Hematopoietic multipotent progenitor cell (in vitro differentiated cells): ENCODE measurements at places on chromosomes 6 and 20.

- DNase-seq = no peak
Measured at GRCh38 chr6:116511424-116512110, at the start of gene CALHM5. Gene CALHM5, plus strand, starts transcription at chr6:116511639. Its CDS starts 58 bp downstream, at chr6:116511697.

- DNase-seq = no peak
Measured at GRCh38 chr6:2863901-2864300, 22.2 kb upstream of the SERPINB1 start.

DNA sequence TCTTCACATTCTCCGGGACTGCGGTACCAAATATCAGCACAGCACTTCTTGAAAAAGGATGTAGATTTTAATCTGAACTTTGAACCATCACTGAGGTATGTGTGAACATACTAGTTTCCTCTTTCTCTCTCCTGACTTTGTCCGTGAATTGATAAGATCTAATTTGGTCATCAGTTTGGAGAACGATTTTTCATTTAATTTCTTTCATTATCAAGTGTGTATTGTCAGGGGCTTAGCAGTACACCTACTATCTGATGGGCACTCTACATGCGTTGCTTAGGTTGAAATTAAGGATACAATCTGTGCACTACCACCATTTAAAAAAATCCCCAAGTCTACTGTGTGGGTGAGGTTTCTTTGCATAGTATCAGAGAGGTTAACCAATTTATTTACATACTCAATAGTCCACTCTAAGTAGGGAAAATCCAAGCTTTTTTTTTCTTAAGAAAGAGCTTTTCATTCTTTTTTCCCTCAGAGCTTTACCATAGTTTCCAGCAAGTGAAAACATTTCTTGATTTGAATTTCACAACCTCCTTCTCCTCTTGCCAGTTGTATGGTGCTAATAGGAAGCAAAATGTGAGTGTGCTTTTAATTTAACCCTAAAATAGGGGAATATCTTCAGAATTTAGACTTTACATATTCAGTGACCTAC is 105.4 kb upstream of the ESR1 start:
- no peak for DNase-seq

- DNase-seq = no peak
Measured at GRCh38 chr20:38063911-38064530, 30.5 kb downstream of the RPRD1B start.

- no peak for DNase-seq
Measured at GRCh38 chr6:24255676-24256075, 102.2 kb downstream of the DCDC2 start.

DNA sequence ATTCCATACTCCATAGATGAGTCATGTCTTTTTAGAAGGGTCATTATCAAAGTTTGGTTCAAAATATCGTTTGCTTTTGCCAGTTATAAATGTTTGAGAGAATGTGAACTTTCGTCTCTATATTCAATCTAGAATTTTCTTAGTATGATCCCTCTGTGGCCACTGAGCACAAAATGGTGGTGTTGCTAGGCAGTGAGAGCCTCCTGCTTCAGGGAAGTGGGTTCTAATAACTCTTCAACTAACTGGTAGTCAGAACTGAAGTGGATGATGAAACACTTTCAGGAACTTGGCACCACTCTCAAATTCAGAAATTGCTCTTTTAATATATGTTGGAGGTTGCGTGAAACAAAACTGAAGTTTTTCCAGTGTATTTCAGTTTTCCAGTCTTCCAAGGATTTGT is 125.0 kb upstream of the DOK5 start:
- DNase-seq = no peak

DNA sequence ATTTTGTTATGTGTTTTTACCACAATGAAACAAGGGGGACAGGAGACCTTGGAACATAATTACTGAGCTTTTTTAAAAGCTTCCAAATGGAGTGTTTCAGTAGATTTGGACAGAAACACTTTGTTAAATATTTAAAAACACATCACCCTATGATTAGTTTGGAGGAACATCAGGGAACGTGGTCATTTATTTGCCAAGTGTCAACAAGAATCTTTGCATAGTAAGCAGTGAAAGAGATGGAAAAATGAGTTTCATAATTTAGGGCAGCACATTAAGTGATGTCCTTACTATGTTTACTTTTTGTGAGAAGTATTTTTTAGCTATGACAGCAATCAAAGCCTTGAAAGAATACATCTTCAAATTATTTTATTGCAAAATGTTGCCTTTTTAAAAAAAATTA is 82.6 kb downstream of the PROKR2 start:
- DNase-seq = no peak

DNA sequence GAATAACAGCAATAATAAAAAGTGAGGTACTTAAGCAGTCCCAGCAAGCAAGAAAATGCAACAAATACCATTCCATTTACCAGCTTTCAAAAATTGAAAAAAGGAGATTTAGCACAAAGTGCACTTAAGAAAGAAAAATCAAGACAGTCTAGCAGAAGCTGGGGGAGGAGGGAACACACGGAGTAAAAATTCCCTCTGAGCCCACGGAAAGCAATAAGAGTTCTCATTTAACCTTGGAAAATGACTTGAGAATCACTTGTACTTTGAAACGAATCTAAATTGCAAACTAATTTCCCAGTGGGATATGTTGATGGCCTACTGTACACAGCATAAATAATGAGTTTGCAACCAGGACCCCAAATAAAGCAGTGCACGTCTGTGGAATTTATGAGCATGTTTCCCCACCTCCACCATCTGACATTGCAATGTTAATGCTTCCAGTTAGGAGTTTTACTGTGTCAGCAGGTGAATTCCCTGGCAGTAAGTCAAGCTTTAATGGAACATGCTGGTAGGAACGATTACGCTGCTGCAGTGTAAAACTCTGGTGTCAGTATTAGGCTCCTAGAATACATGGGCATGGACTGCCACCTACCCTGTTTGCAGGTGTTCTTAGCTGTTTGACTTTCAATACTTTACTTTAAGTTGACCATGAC is 386.8 kb downstream of the HDGFL1 start:
- no peak for DNase-seq

DNA sequence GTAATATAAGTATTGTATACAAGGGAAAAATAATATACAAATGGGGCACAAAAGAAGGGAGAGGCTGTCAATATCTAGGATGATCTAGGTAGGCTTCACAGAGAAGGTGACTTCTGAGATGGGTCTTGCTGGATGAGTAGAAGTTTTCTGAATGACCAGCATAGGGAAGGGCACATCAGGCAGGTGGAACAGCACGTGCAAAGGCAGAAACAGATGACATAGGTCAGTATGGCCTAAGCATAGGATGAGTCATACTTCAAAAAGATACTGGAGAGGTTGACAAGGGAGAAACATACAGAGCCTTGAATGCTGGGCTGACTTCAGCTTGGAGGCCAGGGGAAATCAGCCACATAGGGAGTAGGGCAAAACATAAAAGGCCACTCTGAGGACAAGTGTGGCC is 31.9 kb upstream of the SIRPA start:
- no peak for DNase-seq

GRCh38 chr6:3715285-3715684 is 36.2 kb downstream of the PXDC1 start:
- no peak for DNase-seq

GRCh38 chr20:33445881-33446625 is 2.5 kb upstream of the SNTA1 start:
- no peak for DNase-seq

GRCh38 chr20:43975096-43975768 is 60.6 kb downstream of the TOX2 start:
- DNase-seq = no peak

DNA sequence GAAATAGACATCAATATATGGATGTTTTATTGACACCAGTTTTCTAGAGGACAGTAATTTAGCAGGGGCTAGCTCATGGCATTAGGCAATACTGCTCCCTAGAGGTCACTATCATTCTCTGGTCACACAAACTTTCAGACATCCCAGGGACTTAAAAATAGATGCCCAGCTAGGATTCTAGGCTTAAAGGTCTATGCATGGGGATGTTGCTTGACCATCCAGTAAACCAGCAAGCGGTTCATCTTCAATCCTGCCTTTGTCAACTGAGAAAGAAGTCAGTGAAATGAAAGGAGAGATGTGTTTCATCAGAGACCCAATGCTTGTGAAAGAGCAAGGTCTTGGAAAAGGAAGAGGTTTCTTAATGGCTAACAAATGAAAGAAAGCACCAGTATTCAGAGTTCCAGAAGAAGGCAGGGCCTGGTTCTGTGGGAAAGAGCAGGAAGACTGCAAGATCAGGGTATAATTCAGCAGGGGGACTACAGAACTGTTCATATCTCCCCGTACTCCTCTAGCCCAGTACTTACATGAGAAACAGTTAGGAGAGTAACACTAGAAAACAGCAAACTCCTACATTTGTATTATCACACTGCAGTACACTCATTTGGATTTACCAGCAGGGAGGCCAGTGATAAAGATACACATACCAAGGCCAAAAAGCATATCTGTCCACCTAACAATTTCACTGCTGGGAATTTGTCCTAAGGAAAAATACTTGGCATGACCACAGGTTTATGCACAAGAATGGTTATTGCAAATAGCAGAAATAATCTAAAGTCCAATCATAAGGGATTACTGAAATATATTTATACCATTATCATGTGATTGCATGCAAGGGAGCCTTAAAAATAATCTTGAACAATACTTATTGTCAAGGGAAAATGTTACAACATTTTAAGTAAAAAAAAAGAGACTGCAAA is 151.4 kb upstream of the LAMA2 start:
- DNase-seq = no peak

DNA sequence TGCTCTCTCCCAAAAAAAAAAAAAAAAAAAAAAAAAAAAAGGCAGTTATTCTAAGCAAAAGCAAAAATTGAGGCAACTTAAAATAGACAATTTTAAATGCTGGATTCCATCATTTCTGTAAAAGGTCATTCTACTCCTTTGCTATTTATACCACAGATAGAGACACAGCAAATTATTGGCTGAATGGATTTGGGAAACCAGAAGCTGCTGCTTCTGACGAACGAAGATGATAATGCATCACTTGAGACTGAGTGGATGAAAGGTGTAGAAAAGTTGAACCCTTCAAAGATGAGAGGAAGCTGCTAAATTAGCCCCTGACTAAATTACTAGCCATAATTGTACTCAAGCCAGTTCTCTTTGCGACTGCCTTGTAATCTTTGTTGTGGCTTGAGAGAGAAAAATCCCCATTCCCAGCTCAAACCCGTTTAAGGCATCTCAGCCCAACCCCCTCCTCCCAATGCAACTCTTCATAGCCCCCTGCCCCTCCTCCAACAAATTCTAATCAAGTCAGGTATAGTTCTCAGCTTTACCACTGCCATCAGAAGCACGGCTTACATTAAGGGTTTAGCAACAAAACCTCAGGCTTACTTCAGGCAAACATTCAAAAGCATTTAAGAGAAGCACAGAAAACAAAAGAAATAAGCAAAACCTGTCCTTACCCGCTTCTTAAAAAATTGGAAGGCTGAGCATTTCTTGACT is 1.0 kb downstream of the SGK1 start:
- DNase-seq = no peak

GRCh38 chr6:119278625-119279024 is 70.9 kb downstream of the MAN1A1 start:
- DNase-seq = no peak

DNA sequence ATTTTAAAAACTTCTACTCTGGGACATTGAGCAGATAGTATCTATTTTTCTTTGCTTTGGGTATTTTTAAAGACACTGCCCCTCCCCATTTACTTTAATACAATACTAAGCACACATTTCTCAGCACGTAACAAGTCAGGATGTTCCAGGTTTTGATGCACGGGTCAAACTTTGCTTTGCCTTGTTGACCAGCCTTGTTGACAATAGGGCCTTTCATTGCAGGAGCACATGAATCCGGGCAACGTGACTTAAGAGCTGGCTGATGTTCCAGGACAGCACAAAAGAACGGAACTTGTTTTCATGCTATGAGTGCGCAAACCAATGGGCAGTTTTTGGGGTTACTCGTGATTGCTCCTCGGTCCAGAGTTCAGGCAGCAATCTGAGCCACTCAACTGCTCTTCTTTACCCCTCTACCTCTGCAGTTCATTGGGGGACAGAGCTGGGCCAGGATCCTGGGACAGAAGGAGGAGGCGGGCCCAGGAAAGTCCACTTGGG is 78.6 kb upstream of the SLC22A16 start:
- no peak for DNase-seq

- no peak for DNase-seq
Measured at GRCh38 chr6:2147766-2148448, 97.5 kb downstream of the GMDS start.

GRCh38 chr6:134240665-134241431 is 77.1 kb downstream of the SGK1 start:
- peak; percentile 40 for DNase-seq

GRCh38 chr6:137522198-137522798 is 28.1 kb upstream of the OLIG3 start:
- DNase-seq = no peak

DNA sequence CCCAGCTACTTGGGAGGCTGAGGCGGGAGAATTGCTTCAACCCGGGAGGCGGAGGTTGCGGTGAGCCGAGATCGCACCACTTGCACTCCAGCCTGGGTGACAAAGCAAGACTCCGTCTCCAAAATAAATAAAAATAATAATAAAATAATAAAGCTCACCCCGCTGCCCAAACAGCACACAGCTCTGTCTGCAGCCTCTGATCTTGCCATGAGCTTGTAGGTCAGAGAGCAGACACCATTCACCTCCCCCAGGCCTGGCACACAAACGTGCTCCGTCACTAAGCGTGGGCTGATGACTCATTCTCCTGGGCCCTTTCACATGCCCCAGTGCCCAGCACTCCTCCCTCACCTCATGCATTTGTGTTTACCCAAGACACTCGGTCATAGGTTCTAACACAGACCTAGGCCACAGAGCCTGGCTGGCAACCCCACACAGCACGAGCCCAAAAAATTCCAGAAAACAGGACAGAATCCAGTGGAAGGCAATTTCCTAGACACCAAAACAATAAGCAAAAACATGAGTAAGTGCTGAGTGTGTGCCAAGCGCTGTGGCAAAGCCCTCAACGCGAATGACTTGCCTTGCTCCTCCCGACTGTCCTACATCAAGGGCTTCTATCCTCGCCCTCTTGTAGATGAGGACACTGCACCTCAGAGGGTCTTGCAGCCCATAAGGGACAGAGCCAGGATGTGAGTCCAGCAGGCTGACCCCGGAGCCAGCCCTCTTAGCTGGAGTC is 18.0 kb downstream of the ATP9A start:
- DNase-seq = no peak

- DNase-seq = no peak
Measured at GRCh38 chr20:18048176-18048575, 9.5 kb downstream of the OVOL2 start.

DNA sequence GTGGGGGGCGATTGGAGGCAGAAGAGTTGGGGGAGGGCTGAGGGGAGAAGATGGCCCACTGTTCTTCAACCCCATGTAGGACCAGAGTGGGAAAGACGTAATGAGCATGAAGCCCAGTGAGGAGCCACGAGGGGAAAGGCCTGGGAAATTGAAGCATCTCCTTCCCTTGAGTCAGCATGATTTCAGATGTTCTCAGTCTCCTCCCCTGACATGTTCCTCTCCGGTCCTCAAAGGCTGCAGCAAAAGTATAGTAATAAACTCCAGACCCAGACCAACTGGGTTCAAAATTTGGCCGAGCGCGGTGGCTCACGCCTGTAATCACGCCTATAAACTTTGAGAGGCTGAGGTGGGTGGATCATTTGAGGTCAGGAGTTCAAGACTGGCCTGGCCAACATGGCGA is 1.9 kb upstream of the NFKBIE start:
- no peak for DNase-seq
